Endodermal cell (in vitro differentiated cells): ENCODE measurements at places on chromosomes 1 and 21.

DNA sequence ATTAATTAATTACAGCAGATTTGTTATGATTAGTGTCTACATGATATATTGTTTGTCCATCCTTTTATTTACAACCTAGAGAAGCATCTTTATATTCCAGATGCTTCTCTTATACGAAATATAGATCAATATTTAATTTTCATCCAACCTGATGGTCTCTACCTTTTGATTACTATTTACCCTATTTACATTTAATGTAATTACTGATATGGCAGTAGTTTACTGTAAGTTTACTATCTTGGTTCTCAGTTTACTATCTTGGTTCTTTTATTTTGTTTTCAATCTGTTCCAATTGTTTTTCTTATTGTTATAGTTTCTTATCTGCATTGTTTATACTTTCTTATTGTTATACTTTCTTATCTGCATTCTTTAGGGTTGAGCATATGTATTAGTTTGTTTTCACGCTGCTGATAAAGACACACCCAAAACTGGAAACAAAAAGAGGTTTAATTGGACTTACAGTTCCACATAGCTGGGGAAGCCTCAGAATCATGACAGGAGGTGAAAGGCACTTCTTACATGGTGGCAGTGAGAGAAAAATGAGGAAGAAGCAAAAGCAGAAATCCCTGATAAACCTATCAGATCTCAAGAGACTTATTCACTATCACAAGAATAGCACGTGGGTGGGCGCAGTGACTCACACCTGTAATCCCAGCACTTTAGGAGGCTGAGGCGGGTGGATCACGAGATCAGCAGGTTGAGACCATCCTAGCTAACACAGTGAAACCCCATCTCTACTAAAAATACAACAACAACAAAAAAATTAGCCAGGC is 28.9 kb downstream of the FAF1 start:
- DNase-seq, result peak; percentile 64

DNA sequence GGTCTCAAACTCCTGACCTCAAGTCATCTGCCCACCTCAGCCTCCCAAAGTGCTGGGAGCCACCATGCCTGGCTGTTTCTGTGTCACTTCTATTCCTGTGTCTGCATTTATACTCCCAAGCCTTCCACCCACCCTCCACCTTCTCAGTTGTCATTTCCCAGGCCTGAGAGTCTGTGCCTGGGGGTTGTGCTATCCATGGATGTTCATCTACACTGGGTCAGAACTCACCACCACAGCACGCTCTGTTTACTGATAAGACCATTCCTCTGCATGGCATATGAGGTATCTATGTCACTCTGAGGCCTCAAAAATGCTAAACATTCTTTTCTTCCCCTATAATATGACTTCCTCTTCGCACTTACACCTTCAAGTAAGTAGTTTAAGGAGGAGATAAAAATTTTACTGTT is 6.1 kb downstream of the NENF start:
- no peak for DNase-seq

- DNase-seq, result no peak
Observed at GRCh38 chr1:24948079-24948827, 18.2 kb upstream of the RUNX3 start.

DNA sequence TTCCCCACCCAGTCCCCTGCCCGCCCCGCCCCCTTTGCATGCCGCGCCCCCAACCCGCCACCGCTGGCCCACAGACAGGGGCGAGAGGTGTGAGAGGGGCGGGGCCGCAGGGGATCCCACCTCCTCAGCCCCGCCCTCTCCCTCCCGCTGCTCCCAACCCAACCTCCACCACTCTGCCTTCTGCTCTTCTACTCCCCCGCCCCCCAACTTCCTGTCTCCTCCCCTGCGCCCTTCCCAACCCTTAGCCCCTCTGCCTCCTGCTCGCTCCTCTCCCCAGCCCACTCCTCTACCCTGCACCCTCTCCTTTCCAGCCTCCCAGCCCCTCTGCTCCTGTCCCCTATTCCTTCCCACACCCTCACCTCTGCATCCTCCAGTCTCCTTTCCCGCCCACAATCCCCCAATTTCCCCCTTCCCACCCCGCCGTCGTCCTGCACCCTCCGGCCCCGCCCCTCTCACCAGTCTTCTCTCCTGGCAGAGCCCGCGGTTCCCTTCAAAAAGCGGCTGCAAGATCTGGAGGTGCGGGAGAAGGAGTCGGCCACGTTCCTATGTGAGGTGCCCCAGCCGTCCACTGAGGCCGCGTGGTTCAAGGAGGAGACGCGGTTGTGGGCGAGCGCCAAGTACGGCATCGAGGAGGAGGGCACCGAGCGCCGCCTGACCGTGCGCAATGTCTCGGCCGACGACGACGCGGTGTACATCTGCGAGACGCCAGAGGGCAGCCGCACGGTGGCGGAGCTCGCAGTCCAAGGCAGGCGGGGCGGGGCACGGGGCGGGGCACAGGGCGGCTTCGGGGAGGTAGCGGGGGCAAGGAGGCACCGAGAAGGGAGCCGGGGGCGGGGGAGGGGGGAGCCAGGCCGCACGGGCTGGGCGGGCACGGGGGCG is 5.4 kb downstream of the OBSCN start:
- DNase-seq, result peak; percentile 97

GRCh38 chr1:234134878-234135277 is 230.4 kb downstream of the SLC35F3 start:
- no peak for DNase-seq

GRCh38 chr1:80211691-80212380 is 1205.3 kb upstream of the ADGRL4 start:
- DNase-seq, result no peak

- DNase-seq, result no peak
Observed at GRCh38 chr1:22821027-22821426, 110.4 kb downstream of the EPHB2 start.

- no peak for DNase-seq
Observed at GRCh38 chr1:118254001-118254400, 69.0 kb upstream of the SPAG17 start.

GRCh38 chr1:94787691-94788090 is 32.5 kb upstream of the SLC44A3 start:
- no peak for DNase-seq

- DNase-seq, result no peak
Observed at GRCh38 chr1:18746981-18747380, 112.5 kb downstream of the TAS1R2 start.

GRCh38 chr1:230858918-230859729 is 9.2 kb downstream of the C1orf198 start:
- DNase-seq, result no peak

- DNase-seq, result no peak
Observed at GRCh38 chr21:44090325-44090724, 16.9 kb upstream of the PWP2 start.

GRCh38 chr1:107293901-107294613 is 153.2 kb downstream of the NTNG1 start:
- no peak for DNase-seq

GRCh38 chr1:172135076-172135672 is 285.3 kb upstream of the C1orf105 start:
- no peak for DNase-seq

DNA sequence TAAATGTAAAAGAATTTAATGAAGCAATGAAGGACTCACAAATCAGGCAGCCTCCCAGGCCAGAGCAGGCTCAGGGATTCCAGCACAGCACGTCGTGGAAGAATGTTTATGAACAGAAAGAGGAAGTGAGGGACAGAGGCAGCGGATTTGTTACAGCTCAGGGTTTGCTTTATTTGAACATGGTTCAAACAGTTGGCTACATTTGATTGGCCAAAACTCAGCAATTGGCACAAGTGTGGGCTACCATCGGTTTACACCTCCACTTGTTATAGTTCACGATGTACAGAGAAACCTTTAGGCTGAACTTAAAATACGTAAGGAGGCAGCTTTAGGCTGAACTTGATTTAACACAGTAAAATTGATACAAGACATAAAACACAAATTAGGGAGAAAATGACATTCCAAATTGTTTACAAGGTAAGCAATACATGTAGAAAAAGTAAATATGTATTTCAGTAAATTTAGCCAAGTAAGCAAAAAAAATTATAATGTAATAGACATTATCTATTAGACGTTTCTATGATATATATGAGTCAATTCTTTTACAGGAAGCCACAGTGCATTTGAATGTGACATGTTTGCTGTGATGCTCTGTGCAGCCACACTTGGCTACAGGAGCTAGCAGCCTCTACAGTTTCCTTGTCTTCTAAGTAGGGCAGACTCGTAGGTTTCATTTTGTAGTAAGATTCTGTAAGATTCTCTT is 126.5 kb downstream of the ADSS2 start:
- no peak for DNase-seq

DNA sequence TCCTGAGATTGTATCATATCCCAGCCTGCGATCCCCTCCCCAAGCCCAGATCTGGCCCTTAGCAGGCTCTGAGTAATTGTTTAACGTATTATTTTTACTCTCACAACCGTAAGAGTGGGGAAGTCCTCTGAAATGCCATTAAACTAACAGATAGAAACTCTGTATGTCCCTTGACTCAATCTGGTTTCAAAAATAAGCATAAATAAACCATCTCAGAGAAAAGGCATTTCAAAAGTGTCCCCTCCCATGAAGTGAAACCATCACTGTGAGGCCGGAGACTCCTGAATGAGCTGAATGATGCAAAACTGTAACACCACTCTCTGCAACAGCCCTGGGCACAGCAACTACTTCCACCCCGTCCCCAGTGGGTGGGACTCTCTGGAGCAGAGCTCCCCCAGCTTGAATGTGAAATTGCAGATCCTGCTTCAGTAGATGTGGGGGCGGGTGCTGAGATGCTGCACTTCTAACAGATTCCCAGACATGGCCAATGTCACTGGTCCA is 104.1 kb downstream of the SYF2 start:
- DNase-seq, result no peak

- no peak for DNase-seq
Observed at GRCh38 chr1:60963167-60963940, 119.0 kb upstream of the NFIA start.

GRCh38 chr21:45511007-45511406 is 31.2 kb downstream of the SLC19A1 start:
- DNase-seq, result peak; percentile 45

GRCh38 chr1:80244372-80244771 is 1237.8 kb upstream of the ADGRL4 start:
- DNase-seq, result no peak

DNA sequence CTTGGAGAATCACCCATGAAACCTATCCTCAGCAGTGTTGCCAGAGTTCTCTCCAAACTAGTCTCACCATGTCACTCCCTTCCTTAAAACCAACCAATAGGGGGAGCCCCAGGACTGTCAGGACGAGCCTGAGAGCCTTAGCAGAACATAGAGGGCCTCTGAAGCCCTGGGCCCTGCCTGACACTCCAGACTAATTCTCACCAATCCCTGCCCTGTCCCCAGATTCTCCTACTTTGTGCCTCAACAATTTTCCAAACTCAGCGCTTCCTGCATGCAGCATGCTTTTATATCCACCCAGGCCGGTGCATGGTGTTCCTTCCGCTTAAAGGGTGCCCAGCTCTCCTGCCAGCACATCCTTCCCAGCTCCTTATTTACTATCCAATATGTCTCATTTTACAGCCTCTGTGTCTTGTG is 42.7 kb downstream of the HSD3B1 start:
- DNase-seq, result peak; percentile 87

GRCh38 chr1:61310538-61310937 is 228.2 kb downstream of the NFIA start:
- DNase-seq, result no peak

DNA sequence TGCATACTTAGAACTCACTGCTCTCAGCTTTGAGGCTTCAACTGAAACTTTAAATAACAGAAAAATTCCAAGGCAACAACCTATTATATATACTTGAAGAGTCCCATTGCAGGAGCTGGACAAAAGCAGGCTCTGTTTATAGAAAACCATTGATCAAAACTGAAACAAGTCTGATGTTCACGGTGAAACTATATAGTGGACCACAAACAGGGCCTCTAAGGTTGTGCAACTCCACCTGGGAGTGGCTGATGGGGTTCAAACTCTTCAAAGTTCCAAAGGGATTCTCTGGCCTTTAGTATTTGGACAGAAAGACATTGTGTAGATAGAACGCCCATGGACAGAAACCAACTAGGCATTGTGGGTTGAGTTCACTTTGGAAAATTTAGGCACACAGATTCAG is 140.3 kb downstream of the ZC3H11B start:
- no peak for DNase-seq

- DNase-seq, result peak; percentile 22
Observed at GRCh38 chr1:200962631-200963030, 60.9 kb downstream of the KIF21B start.

GRCh38 chr1:234091876-234092275 is 187.4 kb downstream of the SLC35F3 start:
- DNase-seq, result no peak

- DNase-seq, result no peak
Observed at GRCh38 chr1:42311138-42311537, 23.9 kb downstream of the FOXJ3 start.

GRCh38 chr1:224564454-224565084 is 51.5 kb upstream of the CNIH3 start:
- DNase-seq, result no peak

DNA sequence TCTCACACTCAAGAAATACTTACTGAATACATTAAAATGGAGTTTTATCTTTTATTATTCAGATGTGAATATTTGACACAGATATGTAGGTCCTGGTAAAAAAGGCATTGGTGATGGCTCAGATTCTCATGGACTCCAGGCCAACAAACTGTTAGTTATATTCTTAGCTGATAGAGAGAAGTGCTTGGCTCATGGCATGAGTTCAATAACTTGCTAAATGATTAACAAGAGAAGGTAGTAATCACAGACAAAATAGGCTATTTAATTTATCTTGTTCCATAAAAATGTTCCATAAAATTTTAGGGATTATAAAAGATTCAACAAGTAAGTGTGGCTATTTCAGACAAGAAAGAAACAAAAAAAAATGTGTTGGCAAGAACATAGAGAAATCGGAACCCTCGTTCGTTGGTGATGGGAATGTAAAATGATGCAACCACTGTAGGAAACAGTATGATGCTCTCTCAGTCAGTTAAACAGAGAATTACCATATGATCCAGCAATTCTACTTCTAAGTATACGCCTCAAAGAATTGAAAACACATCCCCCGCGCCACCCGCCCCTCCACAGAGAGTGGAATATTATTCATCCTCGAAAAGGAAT is 737.8 kb upstream of the ADAMTS5 start:
- no peak for DNase-seq

GRCh38 chr21:21624674-21625073 is 626.5 kb downstream of the NCAM2 start:
- DNase-seq, result no peak

GRCh38 chr1:109556563-109556962 is 8.1 kb downstream of the GNAI3 start:
- DNase-seq, result no peak
